Activated CD8-positive, alpha-beta memory T cell treated with anti-CD3 and anti-CD28 coated beads for 4 hours (primary cell): ENCODE measurements at places on chromosomes 4 and X.
A peak's percentile ranks its signal among the peaks of the same experiment; 100 is the strongest.

GRCh38 chrX:131901546-131901945 is 121.6 kb upstream of the STK26 start:
- no peak for DNase-seq

- no peak for DNase-seq
Observed at GRCh38 chrX:153633048-153633447, 14.0 kb upstream of the DUSP9 start.

- DNase-seq: peak; percentile 34
Observed at GRCh38 chrX:23756165-23756564, 13.1 kb upstream of the ACOT9 start.

DNA sequence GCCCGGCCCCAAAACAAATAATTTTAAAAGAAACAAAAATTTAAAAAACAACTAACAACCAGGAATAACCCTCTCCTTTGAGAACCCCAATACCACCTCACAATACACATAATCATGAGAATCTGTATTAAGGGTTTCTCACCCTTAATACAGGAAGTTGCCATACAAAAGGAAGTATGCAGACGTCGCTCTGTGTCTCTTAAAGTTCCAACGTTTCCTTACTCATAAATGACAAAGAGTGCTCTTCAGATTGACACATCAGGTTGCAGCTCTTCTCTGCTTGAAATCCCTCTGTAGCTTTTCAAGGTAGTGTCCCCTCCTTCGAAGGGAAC is 73.9 kb upstream of the IRF2 start:
- DNase-seq: no peak

DNA sequence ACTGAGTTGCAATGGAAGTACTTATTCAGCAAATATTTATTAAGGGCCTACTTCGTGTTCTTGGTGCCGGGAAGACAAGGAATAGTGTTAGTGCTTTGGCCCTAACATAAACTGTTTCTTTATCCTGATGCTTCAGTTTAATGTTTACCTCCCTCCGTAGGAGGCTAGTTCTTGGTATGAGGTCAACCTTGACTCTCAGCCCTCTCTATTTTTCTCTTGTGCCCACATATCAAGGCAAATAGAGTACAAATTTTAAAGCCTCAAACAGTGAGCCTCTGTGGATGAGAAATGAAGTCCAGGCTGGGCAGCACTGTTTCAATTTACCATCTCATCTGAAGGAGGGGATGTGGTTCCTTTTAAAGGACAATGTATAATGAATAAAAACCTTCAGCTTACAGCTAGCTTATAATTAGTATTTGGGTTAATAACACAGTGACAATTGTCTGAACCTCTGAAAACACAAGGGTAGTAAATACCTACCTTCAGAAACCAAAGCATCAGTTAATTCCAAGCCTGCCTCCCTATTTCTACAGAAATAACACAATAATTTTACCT is 68.5 kb downstream of the SH3RF1 start:
- no peak for DNase-seq

DNA sequence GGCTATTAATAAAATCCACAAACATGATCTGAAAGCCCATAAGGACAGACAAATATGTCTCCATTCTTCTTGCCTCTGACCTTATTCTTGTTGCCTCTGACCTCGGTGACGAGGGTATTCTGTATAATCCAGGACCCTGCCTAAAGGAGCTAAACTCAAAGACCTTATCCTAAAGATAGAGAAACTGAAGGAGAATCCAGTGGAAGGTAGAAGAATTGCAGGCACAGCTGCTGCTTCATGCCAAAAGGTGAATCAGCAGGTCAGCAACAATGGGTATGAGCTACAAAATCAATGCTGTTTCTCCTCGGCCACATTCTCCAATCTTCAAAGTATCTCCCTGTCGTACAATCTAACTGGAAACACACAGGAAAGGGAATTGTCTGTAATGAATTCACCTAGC is 71.4 kb downstream of the INTS6L start:
- no peak for DNase-seq

DNA sequence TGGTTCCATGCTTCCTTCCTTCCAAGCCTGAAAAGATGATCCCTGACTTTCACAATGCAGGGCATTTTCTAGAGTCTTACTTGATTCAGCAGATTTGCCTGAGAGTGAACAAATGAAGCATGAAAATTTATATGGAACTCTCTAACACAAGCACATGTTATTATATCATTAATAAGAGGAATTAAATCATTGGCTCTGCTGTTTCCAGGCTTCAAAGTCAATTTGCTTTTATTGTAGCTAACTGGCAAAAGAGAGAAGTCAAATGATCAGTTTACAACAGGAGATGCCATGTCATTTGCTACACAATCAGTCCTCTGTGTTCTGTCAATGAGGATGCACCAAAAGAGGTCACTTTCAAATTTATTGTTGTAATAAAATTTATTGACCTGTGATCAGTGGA is 101.5 kb upstream of the UGT8 start:
- DNase-seq: no peak

GRCh38 chr4:3640587-3640962 is 108.4 kb upstream of the LRPAP1 start:
- DNase-seq: no peak

- DNase-seq: no peak
Observed at GRCh38 chrX:129958814-129959492, 23.5 kb upstream of the BCORL1 start.

- no peak for DNase-seq
Observed at GRCh38 chr4:56112377-56112776, 163.6 kb downstream of the CEP135 start.

- no peak for DNase-seq
Observed at GRCh38 chr4:110514889-110515479, 39.0 kb downstream of the ENPEP start.

GRCh38 chr4:54726907-54727306 is 69.2 kb downstream of the KIT start:
- no peak for DNase-seq

DNA sequence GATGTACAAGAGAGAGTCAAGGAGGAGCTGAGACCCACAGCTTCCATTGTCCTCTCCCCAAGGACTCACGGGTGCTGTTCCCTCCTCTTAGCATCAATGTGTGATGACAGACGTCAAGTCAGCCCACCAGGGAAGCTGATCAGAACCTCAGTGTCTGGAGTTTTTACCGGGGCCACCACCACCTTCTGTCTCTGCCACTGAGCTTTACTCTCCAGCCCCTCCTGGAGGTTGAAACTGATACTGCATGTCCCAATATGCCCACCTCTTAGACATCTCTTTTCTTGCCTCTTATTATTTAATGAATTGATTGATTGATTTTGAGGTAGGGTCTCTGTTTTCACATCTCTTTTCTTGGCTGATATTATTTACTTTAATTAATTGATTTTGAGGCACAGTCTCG is 10.3 kb upstream of the AKAP17A start:
- DNase-seq: peak; percentile 42

DNA sequence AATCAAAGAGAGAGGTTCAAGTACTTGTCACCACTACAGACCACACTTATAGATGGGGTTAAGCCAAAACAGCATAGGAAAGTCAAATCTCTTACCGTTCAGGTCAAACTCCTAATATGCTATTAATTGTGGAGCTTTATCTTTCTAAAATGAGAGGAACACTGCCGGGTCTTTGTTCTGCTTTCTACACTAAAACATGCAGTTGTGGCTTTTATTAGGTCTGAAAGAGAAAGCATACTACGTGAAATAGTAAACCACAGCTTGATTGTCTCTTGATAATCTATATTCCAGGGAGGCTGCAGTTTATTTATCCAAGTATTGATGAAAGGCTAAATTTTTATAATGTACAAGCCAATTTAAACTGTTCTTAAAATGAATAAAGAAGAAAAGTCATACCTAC is 12.3 kb upstream of the INPP4B start:
- no peak for DNase-seq

DNA sequence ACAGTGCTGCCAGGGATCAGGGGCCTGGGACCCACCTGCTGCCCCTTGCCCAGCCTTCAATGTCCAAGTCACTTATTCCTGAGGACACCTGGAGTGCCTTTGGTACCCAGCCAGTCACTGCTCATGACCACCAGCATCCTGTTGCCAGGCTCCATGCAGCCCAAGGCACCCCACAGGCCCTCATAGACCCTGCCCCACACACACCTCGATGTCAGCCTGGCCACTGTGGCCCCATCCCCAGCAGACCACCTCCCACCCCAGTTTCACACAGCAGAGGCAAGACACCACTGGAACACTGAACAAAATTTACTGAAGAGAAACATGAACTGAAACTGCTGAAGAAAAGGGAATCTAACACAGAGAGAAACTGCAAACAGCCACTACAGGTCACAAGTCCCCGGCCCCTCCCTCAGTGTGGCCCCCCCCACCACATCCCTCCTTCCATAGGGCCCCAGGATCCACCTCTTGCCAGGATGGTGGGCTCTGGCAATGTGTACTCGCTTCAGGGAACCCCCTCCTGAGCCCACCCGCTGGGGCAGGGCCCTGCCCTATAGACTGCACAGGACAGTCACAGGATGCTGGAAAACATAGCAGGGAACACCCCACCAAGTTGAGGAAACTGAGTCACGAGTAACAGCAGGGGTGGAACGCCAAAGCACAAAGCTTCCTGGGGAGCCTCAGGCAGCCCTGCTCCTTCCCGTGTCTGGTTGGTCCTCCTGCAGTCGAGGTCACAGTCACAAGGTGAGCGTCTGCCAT is 5.2 kb downstream of the PNMA5 start:
- DNase-seq: no peak

GRCh38 chr4:53436251-53436650 is 58.8 kb downstream of the FIP1L1 start:
- no peak for DNase-seq

DNA sequence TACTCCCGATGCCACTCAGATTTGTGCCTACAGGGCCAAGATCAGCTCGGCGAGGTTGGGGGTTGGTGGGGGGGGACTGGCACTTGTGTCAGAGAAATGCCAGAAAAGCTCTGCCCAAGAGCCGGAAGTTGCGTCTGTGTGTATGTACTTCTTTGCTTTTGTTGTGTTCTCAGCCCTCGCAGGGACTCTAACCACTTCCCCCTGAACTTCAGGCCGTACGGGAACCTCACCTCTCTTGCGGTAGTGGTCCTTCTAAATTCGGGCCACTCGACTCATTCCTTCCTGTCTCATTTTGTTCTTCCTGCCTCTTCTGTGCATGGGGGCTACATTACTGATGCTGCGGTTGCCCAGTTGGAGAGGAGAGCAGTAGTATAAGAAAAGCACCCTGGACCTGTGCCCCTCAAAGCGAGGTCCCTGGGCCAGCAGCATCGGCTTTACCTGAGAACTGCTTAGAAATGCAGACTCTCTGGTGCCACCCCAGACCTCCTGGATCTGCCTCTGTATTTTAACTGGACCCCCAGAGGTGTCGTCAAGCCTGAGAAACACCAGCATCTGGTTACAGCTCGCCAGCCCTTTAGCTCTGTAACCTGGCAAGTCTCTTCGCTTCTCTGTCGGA is 146.3 kb upstream of the RPS6KA3 start:
- DNase-seq: peak; percentile 13

- DNase-seq: no peak
Observed at GRCh38 chrX:21698272-21698671, 40.1 kb upstream of the KLHL34 start.

GRCh38 chrX:10904220-10904619 is 206.9 kb upstream of the HCCS start:
- no peak for DNase-seq

DNA sequence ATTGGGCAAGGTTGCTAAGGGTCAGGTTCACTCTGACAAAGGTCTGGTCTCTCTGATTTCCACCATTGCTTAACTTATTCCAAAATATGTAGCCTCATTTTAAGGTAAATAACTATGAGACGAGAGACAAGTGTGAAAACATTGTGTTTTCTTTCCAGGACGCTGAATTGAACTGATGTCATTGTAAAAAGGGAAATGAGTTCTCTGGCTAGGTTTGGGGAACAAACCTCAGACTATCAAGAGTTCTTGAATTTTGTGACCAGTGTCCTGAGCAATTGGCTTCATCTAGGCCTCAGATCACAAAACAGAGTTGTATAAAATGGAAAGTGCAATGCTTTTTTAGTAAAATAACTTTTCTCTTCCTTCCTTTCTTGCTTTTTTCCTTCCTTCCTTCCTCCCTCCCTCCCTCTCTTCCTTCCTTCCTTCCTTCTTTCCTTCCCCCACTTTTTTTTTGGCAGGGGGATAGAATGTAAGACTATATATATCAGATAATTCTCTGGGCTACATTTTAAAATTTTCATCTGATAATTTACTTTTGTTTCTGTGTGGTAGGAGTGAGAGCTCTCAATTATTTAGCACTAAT is 30.8 kb upstream of the CXCL8 start:
- no peak for DNase-seq

GRCh38 chrX:1239681-1240142 is 27.3 kb upstream of the CRLF2 start:
- DNase-seq: no peak

DNA sequence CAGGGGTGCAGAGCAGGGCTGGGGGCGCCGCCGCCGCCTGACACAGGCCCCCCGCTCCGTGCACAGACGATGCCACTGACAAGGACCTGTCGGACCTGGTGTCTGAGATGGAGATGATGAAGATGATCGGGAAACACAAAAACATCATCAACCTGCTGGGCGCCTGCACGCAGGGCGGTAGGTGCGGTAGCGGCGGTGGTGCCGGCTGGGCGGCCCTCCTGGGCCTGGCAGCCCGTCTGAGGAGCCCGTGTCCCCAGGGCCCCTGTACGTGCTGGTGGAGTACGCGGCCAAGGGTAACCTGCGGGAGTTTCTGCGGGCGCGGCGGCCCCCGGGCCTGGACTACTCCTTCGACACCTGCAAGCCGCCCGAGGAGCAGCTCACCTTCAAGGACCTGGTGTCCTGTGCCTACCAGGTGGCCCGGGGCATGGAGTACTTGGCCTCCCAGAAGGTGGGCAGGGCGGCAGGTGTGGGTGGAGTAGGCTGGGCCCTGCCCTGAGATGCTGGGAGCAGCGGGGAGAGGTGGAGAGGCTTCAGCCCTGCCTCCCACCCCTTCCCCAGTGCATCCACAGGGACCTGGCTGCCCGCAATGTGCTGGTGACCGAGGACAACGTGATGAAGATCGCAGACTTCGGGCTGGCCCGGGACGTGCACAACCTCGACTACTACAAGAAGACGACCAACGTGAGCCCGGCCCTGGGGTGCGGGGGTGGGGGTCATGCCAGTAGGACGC is 12.6 kb downstream of the FGFR3 start:
- no peak for DNase-seq

GRCh38 chrX:134075894-134076718 is 90.7 kb upstream of the GPC3 start:
- no peak for DNase-seq

DNA sequence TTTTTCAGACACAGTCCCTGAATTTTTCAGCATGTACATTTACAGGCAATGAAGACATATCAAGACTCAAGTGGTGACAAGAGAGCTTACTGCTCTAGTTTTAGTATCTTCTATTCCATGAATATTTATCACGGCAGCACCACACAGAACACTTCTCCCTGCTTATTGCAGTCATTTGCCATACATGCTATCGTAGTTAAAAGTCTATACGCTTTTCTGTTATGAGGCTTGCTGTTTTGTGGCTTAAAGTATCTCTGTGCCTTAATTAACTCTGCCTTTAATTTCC is 65.4 kb upstream of the GK2 start:
- no peak for DNase-seq

- DNase-seq: no peak
Observed at GRCh38 chrX:129553619-129554288, 13.7 kb downstream of the OCRL start.
